ENCODE measurements at places on chromosomes 7 and 10. TPM values are rescaled to one million over a fixed set of nuclear protein-coding genes. Genes with fewer than 3 reads are reported as not detected.

Gene MLXIPL
- total RNA-seq, result 17.2 TPM

Gene ACTR3C
- total RNA-seq, result 7.5 TPM

Gene AKR1C8
- total RNA-seq, result not detected

Gene UCN3
- total RNA-seq, result not detected

Gene CLRN3
- total RNA-seq, result not detected

Gene GNAI1
- 5.7 TPM for total RNA-seq

- peaks cover 41% of the 10 kb centered on the region for H3K27me3 ChIP-seq
- peaks cover 18% of the 10 kb centered on the region for H3K4me1 ChIP-seq
- no peak for DNase-seq
- H3K4me3 ChIP-seq, result no peak overlapping the region
- H3K36me3 ChIP-seq, result no peaks in the 10 kb centered on the region
Observed at GRCh38 chr10:59706851-59707797, 2.5 kb downstream of the SLC16A9 start.

DNA sequence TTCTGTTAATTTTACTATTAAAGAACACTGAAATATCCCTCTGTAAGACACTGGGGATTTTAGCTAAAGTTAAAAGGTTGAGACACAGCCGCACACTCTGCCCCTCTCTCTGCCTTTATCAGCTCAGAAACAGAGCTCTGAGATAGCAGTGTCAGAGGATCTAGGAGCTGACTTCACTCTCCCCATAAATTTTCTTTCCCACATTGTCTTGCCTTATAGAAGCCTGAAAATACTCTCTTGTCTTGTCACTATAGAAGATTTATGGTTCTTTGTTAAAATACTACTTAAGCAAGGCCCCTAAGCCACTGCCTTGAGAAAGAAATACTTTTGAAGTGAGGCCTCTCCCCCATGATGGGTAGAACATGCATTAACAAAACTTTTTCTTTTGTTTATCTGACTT lies 105.7 kb upstream of the C10orf90 start:
- no peak overlapping the region for H3K4me3 ChIP-seq
- no peaks in the 10 kb centered on the region for H3K36me3 ChIP-seq
- H3K4me1 ChIP-seq, result no peaks in the 10 kb centered on the region
- H3K27ac ChIP-seq, result no peak overlapping the region
- no peaks in the 10 kb centered on the region for H3K27me3 ChIP-seq
- no peak for DNase-seq

- no peak for DNase-seq
- no peaks in the 10 kb centered on the region for H3K27me3 ChIP-seq
- H3K4me1 ChIP-seq, result peaks cover 9% of the 10 kb centered on the region
- H3K4me3 ChIP-seq, result no peak overlapping the region
Observed at GRCh38 chr7:7504910-7505704, 30.6 kb downstream of the COL28A1 start.

- no peak overlapping the region for H3K4me3 ChIP-seq
- no peaks in the 10 kb centered on the region for H3K27me3 ChIP-seq
- H3K27ac ChIP-seq, result no peak overlapping the region
- H3K36me3 ChIP-seq, result peaks cover 2% of the 10 kb centered on the region
- no peaks in the 10 kb centered on the region for H3K4me1 ChIP-seq
Observed at GRCh38 chr10:68007356-68007755, 67.7 kb downstream of the HERC4 start.

DNA sequence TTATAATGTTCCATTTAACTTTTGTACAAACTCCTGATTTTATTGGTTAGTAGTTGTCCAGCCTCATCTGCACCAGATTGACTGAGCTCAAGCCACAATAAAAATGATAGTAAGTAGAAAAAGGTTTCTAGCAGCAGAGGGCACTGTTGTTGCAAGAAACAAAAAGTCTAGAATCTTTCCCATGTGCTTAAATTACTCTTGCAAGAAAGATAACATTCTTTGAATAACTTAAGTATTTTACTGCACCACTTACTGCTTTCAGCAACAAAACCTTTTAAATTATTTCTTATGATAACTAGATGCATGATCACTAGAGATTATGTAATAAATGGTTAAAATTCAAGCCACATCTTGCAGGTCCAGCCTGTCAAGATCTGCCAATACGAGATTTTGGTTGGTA lies 27.0 kb downstream of the LMOD2 start:
- DNase-seq, result peak; percentile 52
- peaks cover 4% of the 10 kb centered on the region for H3K36me3 ChIP-seq
- H3K27ac ChIP-seq, result no peak overlapping the region
- 0 out of 2 replicates have a peak, but pooled peaks cover 8% of the 10 kb centered on the region for H3K4me1 ChIP-seq
- no peak overlapping the region for H3K4me3 ChIP-seq
- H3K27me3 ChIP-seq, result no peaks in the 10 kb centered on the region

- no peak overlapping the region for H3K27ac ChIP-seq
- no peak overlapping the region for H3K4me3 ChIP-seq
- no peaks in the 10 kb centered on the region for H3K27me3 ChIP-seq
- peaks cover 31% of the 10 kb centered on the region for H3K36me3 ChIP-seq
- no peaks in the 10 kb centered on the region for H3K4me1 ChIP-seq
Observed at GRCh38 chr10:112140110-112140970, 43.2 kb downstream of the GPAM start.

DNA sequence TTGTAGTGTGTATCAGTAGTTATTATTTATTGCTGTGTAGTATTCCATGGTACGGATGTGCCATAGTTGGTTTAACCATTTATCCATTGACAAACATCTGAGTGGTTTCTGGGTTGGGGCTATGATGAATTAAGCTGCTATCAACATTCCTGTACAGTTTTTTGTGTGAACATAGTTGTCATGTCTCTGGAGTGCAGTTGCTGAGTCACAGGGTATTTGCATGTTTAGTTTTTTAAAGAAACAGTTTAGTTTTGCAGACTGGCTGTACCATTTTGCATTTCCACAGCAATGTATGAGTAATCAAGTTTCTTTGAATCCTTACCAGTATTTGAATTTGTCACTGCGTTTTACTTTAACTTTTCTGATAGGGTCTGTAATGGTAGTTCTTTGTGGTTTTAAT lies 516.7 kb upstream of the CELF2 start:
- H3K4me3 ChIP-seq, result no peak overlapping the region
- no peak for DNase-seq
- no peak overlapping the region for H3K27ac ChIP-seq
- H3K27me3 ChIP-seq, result no peaks in the 10 kb centered on the region
- H3K4me1 ChIP-seq, result no peaks in the 10 kb centered on the region

DNA sequence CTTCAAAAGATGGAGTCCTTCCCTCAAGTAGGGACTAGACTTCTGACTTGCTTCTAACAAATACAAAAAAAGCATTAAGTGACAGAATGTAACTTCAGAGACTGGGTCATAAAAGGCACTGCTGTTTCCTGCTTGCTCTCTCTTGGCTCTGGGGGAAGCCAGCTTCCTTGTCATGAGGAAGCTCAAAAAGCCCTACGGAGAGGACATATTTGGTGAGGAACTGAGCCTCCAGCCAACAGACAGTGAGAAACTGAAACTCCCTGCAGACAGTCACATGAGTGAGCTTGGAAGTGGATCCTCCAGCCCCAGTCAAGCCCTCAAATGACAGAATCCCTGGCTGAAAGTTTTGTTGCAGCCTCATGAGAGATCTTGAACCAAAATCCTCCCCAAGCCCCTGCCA lies 26.3 kb upstream of the SLC35G1 start:
- H3K27ac ChIP-seq, result no peak overlapping the region
- H3K4me1 ChIP-seq, result no peaks in the 10 kb centered on the region
- H3K4me3 ChIP-seq, result no peak overlapping the region
- H3K36me3 ChIP-seq, result no peaks in the 10 kb centered on the region

- H3K4me3 ChIP-seq, result no peak overlapping the region
- no peaks in the 10 kb centered on the region for H3K36me3 ChIP-seq
- no peak for DNase-seq
- no peak overlapping the region for H3K27ac ChIP-seq
- H3K27me3 ChIP-seq, result no peaks in the 10 kb centered on the region
- no peaks in the 10 kb centered on the region for H3K4me1 ChIP-seq
Observed at GRCh38 chr7:130452951-130453350, 12.1 kb upstream of the CEP41 start.

DNA sequence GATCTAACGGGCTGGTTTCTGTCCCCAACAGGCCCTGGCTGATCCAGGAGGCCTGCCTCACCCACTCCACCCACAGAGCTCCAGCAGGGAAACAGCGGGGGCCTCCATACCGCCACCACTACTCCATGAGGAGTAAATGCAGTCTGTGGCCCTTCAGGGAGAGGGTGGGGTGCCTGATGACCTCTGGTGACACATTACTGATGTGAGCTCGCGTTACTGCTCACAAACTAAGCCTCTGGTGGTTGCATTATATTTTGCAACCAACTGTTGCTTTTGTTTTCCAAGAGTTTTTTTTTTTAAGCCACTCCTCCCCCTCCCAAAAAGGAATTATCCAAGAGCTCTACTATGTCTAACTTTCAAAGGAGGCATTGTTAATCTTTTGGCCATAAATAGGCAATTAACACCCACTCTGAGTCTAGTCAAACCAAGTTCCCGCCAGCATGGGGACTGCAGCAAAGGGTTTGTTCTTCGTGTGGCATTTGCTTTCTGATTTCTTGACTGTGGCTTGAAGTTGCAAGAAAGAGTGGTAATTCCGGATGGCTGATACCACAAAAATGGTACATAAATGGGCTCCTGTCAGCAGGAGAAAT lies 72.6 kb downstream of the FAM53B start:
- H3K4me1 ChIP-seq, result peaks cover 1% of the 10 kb centered on the region
- H3K4me3 ChIP-seq, result no peak overlapping the region
- peaks cover 13% of the 10 kb centered on the region for H3K36me3 ChIP-seq
- peak; percentile 63 for DNase-seq
- no peak overlapping the region for H3K27ac ChIP-seq

DNA sequence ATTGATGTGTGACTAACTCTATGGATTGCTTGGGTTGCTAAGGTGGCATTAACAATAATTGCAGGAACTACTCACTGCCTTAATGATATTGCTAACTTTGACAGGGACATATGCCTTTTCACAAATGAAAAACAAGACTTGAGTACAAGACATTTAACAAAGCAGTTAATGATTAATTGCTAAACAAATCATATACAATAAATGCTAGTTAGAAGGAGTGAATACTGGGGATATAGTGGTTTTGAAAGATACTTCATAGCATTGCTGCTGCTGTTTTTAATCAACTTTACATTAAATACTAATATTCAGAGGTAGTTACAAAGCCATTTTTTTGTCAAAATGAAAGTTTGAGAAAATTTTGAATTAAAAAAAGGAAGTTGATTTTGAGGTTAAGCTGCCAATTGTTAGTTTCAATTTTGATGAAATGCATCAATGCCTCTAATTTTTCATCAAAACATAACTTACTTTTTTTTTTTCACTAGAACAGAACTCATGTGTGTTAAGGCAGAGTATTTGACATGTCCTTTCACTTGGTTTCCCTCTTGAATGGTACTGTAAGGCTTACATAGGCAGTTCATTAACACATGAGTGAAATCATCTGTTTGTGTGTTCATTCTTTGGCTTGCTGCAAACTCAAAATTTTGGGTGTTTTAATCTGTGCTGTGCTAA lies 106.2 kb upstream of the SEMA3D start:
- H3K4me3 ChIP-seq, result no peak overlapping the region
- H3K27ac ChIP-seq, result no peak overlapping the region
- no peak for DNase-seq
- no peaks in the 10 kb centered on the region for H3K27me3 ChIP-seq
- no peaks in the 10 kb centered on the region for H3K36me3 ChIP-seq

DNA sequence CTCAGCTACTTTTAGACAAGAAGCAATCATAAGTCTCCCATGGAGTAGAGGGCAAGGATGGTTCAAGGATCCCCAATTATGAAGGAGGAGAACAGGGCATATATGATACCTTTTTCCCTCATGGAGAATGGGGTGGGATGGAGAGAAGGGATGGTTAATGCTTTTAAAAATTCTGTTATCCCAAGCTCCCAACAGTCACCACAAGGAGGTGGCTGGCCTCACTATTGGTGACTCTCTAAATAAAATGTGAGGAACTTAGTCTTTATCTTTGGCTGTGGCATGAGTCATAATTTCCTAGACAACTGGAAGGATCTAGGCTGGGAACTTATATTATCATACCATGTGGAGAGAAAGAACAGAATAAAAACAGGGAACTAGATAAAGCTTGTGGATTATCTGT lies 297.0 kb downstream of the PHTF2 start:
- no peaks in the 10 kb centered on the region for H3K27me3 ChIP-seq
- H3K4me1 ChIP-seq, result no peaks in the 10 kb centered on the region
- H3K36me3 ChIP-seq, result no peaks in the 10 kb centered on the region
- H3K4me3 ChIP-seq, result no peak overlapping the region

DNA sequence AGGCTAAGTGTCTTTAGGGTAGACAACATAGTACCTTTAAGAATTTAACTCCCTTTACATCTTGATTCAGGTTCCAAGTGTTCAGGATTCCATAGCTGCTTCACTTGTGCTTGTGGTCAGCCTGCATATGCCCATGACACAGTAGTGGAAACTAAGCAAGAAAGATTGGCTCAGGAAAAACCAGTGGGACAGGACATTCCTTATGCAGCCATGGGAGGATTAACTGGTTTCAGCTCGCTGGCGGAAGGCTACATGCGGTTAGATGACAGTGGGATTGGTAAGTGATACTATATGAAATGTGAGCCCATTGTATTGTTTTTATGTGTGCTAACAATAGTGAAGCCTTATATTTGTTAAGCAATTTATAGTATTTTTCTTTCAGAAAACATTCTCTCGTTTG lies 11.3 kb downstream of the FAM221A start:
- no peak overlapping the region for H3K27ac ChIP-seq
- H3K4me3 ChIP-seq, result no peak overlapping the region
- no peak for DNase-seq
- H3K36me3 ChIP-seq, result no peaks in the 10 kb centered on the region
- H3K4me1 ChIP-seq, result no peaks in the 10 kb centered on the region
- H3K27me3 ChIP-seq, result no peaks in the 10 kb centered on the region

GRCh38 chr10:30378201-30378995 lies 29.3 kb upstream of the MTPAP start:
- no peaks in the 10 kb centered on the region for H3K36me3 ChIP-seq
- no peak for DNase-seq
- no peak overlapping the region for H3K27ac ChIP-seq
- H3K4me3 ChIP-seq, result no peak overlapping the region
- no peaks in the 10 kb centered on the region for H3K4me1 ChIP-seq
- H3K27me3 ChIP-seq, result peaks cover 13% of the 10 kb centered on the region

GRCh38 chr10:80168679-80169380 lies 36.3 kb downstream of the PLAC9 start:
- no peak overlapping the region for H3K4me3 ChIP-seq
- H3K27me3 ChIP-seq, result no peaks in the 10 kb centered on the region
- peaks cover 6% of the 10 kb centered on the region for H3K36me3 ChIP-seq
- DNase-seq, result no peak
- H3K4me1 ChIP-seq, result no peaks in the 10 kb centered on the region

Data from HepG2 (cell line).